ENCODE measurements at places on chromosomes 5 and 9. TPM values are rescaled to one million over a fixed set of nuclear protein-coding genes. Genes with fewer than 3 reads are reported as not detected.

OR13C4 gene
- 0.16 TPM for total RNA-seq

GDA gene
- not detected for total RNA-seq

WDR55 gene
- total RNA-seq, result 30.4 TPM

NUTM2G gene
- total RNA-seq, result not detected

LRRC14B gene
- total RNA-seq, result not detected

C8G gene
- not detected for total RNA-seq

QRFP gene
- total RNA-seq, result not detected

PAPPA gene
- total RNA-seq, result 0.32 TPM

CDX1 gene
- total RNA-seq, result not detected

HSPB3 gene
- not detected for total RNA-seq

TMEM174 gene
- not detected for total RNA-seq

NOXA1 gene
- total RNA-seq, result 2.1 TPM

ROR2 gene
- not detected for total RNA-seq

SPATA31C1 gene
- not detected for total RNA-seq

PCDHB6 gene
- 0.25 TPM for total RNA-seq

CLPTM1L gene
- total RNA-seq, result 231 TPM

PCDHGC5 gene
- 0.32 TPM for total RNA-seq

ACO1 gene
- 16.0 TPM for total RNA-seq

NMRK1 gene
- total RNA-seq, result 36.1 TPM

OMD gene
- total RNA-seq, result not detected

SOHLH1 gene
- total RNA-seq, result not detected

SPINK4 gene
- total RNA-seq, result not detected

ZNF883 gene
- 0.50 TPM for total RNA-seq

SPEF2 gene
- 0.63 TPM for total RNA-seq

CCL21 gene
- total RNA-seq, result 0.76 TPM

FCN2 gene
- not detected for total RNA-seq

ADGRD2 gene
- total RNA-seq, result under 0.01 TPM

SLC26A2 gene
- total RNA-seq, result 40.5 TPM

IFNA17 gene
- total RNA-seq, result not detected

FEM1C gene
- total RNA-seq, result 10.8 TPM

SELENOP gene
- total RNA-seq, result 63.1 TPM

CARTPT gene
- total RNA-seq, result not detected

HRH2 gene
- total RNA-seq, result not detected

GCNT1 gene
- 2.9 TPM for total RNA-seq

CERT1 gene
- total RNA-seq, result 22.2 TPM

AGXT2 gene
- not detected for total RNA-seq

ZDHHC11B gene
- total RNA-seq, result not detected

PSMB7 gene
- 243 TPM for total RNA-seq

DUSP1 gene
- 75.9 TPM for total RNA-seq

NIM1K gene
- not detected for total RNA-seq

PCDHGA3 gene
- total RNA-seq, result 0.32 TPM

RNF183 gene
- total RNA-seq, result not detected

FBXL7 gene
- total RNA-seq, result 23.9 TPM

KIAA0825 gene
- 0.97 TPM for total RNA-seq

HINT1 gene
- total RNA-seq, result 157 TPM

PCDHGA9 gene
- total RNA-seq, result 0.97 TPM

ROPN1L gene
- 1.6 TPM for total RNA-seq

ANKRD34B gene
- total RNA-seq, result not detected

FREM1 gene
- not detected for total RNA-seq

FKBP15 gene
- 21.0 TPM for total RNA-seq

RHOBTB3 gene
- total RNA-seq, result 41.9 TPM

CHSY3 gene
- 2.6 TPM for total RNA-seq

SOWAHA gene
- total RNA-seq, result not detected

HAND1 gene
- not detected for total RNA-seq

ISL1 gene
- not detected for total RNA-seq

CAMK2A gene
- not detected for total RNA-seq

NSA2 gene
- 75.6 TPM for total RNA-seq

SCGB3A2 gene
- not detected for total RNA-seq

FGF1 gene
- total RNA-seq, result 0.44 TPM

POU5F2 gene
- total RNA-seq, result 0.49 TPM

All from bladder microvascular endothelial cell (primary cell).